Hematopoietic multipotent progenitor cell treated with erythropoietin and hydrocortisone succinate and interleukin-3 and kit ligand, for 15 days (in vitro differentiated cells): ENCODE measurements at places on chromosomes 16 and 17.

DNA sequence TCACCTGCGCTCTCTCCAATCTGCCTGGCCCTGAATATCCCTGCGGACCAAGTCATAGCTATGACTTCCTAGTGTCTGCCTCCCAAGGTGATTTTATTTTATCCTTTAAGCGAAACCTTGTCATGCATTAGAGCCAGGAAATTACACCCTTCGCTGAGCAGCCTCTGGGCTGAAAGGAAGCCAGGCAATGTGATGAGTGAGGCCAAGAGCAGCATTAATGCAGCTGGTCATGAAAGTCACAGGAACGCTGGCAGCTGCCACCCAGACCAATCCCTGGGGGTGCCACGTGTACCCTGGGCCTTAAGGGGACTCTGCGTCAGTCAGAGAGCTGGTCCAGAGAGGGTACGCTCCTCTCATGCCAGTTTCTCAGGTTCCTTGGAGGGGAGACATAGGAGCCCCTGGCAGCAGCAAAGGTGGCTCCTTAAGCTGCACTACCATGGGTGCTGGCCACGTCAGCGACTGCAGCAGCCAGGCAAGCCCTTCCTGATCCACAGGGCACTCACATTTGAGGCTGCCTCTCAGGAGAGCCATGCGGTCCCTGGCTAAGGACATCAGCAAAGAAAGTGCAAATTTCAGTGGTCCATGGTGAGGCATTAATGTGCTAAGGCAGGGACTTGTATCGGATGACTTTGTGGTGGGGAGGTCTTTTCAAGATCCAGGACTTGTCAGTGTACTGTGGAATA, 42.7 kb upstream of the WSCD1 start:
- no peak for DNase-seq

- no peak for DNase-seq
These were observed 641.3 kb downstream of the KCNJ2 start for GRCh38 chr17:70810609-70811008.

DNA sequence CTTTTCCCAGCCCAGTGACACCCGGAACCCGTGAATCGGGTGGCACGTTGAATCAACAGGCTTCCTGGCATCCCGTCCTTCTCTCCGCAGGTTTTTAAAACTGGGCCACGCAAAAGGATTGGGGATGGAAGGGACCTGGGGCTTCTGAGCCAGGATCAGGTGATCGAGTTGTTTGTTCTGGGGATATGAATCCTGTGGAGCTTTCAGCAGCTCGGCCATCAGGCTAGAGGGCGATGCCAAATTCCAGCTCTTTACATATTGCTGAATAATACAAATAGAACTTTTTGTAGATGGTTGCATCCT, 473 bp downstream of the SUPT6H start:
- DNase-seq, result no peak

DNA sequence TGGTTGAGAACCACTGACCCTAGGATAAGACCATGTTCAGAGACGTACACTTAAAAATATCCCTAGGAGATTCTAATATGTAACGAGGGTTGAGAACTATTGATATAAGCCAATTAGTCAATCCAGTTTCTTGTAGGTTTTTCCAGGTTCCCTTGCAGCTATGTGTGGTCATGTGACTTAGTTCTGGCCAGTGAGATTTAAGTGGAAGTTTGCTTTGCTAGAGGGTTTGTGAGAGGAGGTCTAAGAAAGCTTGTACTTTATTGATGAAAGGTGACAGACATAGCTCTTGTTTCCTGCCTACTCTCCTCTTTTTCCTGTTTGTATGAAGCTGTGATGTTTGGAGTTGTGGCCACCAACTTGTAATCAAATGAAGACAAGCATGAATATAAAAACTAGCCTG, 110.1 kb upstream of the SIAH1 start:
- no peak for DNase-seq

- DNase-seq, result no peak
These were observed 5.7 kb upstream of the ZNF469 start for GRCh38 chr16:88376835-88377726.

GRCh38 chr17:39069114-39069756, 82.2 kb downstream of the PLXDC1 start:
- no peak for DNase-seq

DNA sequence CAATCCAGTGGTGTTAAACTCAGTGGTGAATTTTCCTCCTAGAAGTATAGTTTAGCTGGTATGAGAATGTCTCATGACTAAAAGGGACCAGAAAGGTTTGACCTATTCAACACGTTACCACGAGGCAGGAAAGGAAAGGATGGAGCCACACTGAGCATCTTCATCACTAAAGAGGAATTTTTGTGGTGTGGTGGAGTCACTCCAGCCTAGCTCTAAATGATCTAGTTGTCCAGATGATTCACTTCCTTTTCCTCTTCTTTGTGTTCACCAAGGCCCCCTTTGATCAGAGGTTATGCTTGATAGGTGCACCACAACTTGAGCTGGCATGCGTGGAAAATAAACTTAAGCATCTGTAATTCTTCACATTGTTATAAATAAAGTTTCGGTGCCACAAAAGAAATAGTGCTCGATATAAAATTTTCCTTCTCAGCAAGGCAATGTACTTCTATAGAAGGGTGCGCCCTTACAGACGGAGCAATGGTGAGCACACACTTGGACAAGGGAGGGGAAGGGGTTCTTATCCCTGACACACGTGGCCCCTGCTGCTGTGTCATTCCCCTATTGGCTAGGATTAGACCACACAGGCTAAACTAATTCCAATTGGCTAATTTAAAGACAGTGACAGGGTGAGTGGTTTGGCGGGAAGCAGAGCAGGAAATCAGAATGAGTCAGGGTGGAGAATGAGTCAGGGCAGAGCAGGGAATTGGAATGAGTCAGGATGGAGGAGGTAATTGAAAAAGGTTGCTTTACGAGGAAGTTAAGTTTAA, 254.6 kb downstream of the HS3ST3A1 start:
- no peak for DNase-seq

DNA sequence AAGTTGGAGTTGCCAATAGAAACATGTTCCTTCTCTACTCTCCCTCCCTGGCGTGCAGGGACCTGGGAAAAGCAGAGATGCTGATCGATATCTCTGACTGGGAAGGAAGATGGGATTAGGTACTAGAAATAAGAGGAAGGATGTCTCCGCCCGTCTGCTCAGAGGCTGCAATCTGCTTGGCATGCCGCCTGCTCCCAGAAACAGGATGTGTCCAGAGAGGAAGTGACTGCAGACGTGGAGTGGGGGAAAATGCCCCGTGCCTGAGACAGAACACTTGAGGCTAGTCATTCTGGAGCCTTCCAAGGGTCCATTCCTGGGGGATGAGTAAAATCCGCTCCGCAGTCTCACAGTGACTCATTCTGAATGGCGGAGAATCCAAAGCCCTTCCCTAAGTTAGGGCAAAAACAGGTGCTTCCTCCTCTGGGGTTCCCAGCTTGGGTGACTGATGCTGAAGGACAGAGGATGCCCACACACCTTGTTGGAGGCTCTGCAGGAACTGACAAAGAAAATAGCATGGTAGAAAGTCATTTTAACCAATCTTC, 45.0 kb upstream of the SMURF2 start:
- DNase-seq, result no peak

GRCh38 chr16:15865742-15866141, 8.9 kb upstream of the MYH11 start:
- DNase-seq, result no peak

DNA sequence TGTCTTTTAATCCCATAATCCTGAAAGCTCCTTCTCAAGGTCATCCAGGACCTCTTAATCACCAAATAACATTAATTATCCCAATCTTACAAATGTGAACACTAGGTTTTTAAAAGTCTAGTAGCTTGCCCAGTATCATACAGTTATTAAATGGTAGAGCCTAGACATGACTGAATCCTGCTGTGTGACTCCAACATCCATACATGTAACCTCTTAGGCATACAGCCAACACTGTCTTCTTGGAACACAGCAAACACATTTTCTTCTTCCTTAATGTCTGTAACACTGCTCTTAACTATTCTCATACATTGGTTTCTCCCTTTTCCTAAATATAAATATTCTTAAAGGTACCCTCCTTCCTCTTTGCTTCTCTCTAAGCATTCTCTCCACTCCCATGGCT, 13.7 kb downstream of the BRIP1 start:
- no peak for DNase-seq

DNA sequence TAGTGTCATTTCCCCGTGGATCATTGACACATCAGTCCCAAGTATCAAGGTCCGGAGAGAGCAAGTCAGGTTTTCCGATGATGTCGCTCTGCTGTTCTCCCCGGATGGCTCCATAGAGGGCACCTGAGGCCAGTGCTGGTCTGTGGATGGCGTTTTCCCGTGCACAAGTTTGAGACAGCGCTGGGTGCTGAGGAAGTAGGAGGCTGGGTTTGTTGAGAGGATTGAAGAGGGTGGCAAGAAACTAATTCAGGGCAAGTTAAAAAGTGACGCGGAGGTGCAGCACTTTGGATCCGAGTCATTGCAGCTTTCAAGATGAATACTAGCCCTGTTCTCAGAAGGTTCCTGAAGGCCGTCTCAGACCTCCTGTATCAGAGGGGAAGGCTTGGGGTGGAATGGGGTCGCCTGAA, 7.7 kb downstream of the NUBP1 start:
- no peak for DNase-seq

DNA sequence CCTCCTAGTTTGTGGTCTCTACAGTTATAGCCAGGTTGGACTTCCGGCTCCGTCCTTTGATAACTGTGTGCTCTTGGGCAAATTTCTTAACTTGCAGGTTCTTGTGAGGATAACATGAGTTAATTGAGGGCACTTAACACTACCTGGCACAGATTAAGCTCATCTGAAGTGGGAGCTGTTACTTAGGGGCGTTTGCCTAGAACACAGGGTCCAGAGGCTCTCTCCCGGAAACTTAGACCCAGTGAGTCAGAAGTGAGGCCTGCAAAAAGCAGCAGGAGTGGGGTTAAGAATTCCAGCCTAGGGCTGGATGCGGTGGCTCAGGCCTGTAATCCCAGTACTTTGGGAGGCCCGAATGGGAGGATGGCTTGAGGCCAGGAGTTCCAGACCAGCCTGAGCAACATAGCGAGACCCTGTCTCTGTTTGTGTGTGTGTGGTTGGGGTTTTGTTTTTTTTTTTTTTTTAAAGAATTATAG, 1.4 kb downstream of the MVP start:
- DNase-seq, result no peak

- no peak for DNase-seq
These were observed 13.9 kb downstream of the SNN start for GRCh38 chr16:11681976-11682654.

DNA sequence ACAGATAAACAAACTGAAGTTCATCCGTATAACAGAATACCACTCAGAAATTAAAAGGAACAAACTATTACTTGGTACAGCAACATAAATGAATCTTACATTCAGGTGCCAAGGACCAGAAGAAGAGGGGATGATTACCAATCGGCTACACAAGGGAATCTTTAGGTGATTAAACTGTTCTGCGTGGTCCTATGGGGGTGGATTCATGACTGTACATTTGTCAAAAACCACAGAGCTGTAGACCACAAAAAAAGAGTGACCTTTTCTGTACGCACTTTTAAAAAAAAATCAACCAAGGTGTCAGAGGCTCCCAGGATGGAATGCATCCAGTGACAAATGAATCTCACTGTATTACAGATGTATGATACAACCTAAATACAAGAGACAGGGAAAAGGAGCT, 110.8 kb downstream of the CDYL2 start:
- no peak for DNase-seq

DNA sequence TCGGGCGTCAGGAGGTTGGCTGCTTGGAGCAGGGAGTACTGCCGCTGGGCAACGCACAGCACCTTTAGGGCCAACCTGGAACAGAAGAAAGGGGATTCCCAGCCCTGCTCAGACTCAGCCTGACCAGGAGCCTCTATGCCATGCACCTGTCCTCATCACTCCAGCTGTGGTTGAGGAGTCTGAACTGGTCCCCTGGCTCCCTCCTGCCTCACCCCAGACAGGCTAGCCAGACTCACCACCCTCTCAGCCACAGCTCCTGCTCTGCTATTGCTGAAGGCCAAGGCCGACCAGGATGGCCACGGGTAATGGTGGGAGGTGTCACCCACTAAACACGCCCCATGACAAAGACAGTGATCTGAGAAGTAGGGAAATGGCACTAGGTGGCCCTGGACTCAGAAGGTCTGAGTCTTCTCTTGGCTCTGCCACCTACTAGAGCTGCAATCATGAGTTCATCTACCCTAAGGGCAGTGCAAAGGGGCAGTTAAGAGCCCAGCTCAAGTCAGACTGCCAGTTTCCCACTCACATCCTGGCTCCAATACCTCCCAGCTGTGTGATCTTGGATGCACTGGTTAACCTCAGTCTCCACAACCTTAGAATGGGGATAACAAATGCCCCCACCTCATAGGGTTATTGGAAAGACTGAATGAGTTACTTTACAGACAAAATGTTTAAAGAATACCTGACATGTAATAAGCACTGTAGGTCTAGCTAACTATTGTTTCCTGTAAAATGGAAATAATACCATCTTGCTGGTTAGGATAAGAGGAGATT, 13.8 kb upstream of the GFAP start:
- no peak for DNase-seq

- DNase-seq, result no peak
These were observed 30.9 kb upstream of the CES5A start for GRCh38 chr16:55906123-55906522.

- no peak for DNase-seq
These were observed 228.5 kb downstream of the FOXL1 start for GRCh38 chr16:86806838-86807351.

DNA sequence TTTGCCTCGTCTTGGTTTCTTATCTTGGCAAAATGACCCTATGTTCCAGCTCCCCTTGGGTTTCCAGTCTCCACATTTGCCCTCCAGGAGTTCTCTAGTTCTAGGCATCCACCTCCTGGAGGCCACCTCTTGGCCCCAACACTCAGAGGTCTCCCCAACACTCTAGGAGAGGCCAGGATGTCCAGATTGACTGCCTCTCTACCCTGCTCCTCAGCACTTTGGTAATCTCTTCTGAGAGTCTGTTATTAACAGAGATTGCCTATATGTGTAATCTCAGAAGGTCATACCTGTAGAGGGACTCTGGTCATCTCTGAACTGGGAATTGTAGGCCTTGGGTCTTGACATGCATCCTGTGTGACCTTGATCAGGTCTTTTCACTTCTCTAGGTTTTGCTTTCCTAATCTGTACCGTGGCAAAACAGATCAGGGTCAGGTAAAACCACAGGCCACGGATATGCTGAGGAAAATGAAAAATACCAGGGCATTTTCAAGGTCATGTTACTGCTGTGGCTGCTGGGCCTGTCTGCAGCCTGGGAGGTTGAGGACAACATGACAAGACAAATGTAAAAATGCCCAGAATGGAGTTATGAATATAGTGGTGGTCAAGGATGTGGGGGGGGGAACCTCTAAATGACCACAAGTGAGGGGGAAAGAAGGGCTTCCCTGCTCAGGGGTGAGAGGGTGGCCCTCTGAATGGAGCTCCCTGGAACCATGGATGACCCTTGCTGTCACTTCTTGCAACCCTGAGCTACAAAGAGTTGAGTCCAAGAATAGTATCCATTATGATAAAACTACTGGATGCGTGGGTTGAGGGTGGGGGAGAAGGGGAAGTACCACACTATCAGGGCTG, 5.0 kb upstream of the CCL4L2 start:
- no peak for DNase-seq
